SK-N-MC (cell line): ENCODE measurements at places on chromosomes 2 and 18.

GRCh38 chr2:179024445-179024844 is 25.5 kb downstream of the CCDC141 start:
- DNase-seq = no peak

- no peak for DNase-seq
Measured at GRCh38 chr2:194271293-194271961, 1385.6 kb upstream of the SLC39A10 start.

DNA sequence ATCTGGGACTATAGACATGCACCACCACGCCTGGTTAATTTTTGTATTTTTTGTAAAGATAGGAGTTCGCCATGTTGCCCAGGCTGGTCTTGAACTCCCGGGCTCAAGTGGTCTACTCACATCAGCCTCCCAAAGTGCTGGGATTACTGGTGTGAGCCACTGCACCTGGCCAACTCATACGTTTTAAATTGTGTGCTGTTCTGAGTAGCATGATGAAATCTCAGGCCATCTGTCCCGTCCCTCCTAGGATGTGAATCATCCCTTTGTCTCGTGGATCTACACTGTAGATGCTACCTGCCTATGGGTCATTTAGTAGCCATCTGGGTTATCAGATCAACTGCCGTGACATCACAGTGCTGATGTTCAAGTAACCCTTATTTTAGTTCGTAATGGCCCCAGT is 38.5 kb upstream of the RMP24 start:
- DNase-seq = no peak

- DNase-seq = no peak
Measured at GRCh38 chr18:37361335-37362157, 204.1 kb downstream of the CELF4 start.

GRCh38 chr2:27545348-27546141 is 37.3 kb upstream of the ZNF512 start:
- DNase-seq = no peak

DNA sequence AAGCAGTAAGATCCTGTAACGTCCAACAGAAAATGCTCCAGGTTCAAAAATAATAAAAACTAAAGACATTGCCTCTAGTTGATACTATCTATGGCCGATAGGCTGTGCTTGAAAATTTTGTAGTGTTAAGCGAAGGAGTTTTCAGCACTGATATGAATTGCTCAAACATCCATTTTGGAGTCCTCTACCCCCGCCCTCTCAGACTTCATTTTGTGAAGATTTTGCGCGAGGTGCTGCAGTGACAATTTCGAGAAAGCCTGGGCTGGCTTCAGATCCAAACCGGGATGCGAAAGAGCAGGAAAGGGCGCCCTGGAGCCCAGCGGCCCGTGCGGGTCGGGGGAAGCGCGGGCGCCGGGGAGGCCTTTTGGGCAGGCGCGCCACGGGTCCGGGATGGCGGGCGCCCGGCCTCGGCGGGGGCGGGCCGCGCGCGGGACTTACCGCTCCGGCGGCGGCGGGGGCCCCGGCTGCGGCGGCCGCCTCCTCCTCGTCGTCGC is 1.8 kb downstream of the SP3 start:
- DNase-seq = peak; percentile 63

DNA sequence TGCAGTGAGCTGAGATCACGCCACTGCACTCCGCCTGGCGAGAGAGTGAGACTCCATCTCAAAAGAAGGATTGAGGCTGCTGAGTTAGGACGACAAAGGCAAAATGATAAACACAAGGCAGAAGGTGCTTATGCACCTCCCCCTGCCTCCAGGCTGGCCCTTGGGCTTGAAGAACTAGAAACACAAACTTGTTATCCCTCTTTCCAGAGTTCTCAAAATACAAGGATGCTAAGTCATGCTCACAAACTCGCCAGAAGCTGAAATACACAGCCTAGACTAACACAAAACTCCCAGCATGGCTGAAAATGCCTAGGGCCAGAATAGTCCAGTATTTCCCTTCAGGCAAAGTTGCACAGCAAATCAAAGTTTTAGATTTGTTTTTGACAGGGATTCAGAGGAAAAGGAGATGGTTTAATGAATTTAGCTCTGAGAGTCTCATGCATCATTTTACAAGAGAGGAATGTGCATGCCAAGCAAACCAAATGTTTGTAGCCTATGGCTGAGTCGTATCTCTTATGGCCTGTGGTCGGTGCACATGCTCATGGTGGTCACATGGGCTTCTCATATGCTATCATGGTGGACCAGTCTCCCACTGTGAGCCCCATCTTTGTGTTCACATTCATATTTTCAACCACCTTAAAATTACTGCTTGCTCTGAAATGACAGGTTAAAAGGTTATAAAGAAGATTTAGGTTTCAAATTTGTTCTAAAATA is 16.2 kb upstream of the MREG start:
- DNase-seq = no peak

DNA sequence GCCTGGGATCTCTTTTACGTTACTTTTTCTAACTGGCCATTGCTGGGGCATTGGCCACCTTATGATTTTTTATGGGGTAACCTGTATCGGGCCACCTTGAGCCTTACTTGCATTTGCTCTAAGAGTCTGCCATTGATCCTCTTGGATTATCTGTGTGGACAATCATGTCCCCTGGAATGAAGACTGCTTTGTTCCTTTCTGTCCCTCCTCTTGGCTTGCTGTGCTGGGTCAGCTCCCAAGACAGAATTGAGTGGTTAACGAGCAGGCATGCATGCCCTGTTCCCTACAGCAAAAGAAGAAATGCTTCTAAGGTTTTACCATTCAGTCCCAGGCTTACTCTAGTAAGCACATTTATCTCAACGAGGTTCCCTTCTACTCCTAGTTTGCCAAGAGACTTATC is 46.3 kb downstream of the MAL start:
- no peak for DNase-seq

GRCh38 chr2:28949617-28950305 is 31.3 kb upstream of the TOGARAM2 start:
- DNase-seq = no peak

DNA sequence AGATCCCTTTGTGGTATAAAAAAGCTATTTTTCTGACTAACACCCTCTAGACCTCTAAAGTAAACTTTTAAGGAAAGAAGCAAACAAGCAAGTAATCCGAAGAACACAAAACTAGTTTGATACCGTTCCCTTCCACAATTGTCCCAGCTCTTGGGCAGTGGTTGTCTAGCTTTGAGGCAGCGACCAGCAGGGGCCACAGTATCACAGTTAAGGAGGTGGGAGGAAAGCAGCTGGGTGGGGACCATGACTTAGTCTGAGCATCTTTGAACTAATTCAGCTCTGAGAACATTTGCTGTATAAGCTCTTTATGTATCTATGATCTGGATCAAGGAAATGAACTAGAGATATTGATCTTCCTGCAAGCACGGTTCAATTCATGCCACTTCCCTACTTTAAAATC is 51.0 kb downstream of the SF3B1 start:
- no peak for DNase-seq
